ENCODE measurements at places on chromosomes 7 and 10. TPM values are rescaled to one million over a fixed set of nuclear protein-coding genes. Genes with fewer than 3 reads are reported as not detected.

- no peak for DNase-seq
These were observed 37.2 kb downstream of the IKZF1 start for GRCh38 chr7:50341724-50342123.

Gene C10orf90
- 89.9 TPM for total RNA-seq

DNA sequence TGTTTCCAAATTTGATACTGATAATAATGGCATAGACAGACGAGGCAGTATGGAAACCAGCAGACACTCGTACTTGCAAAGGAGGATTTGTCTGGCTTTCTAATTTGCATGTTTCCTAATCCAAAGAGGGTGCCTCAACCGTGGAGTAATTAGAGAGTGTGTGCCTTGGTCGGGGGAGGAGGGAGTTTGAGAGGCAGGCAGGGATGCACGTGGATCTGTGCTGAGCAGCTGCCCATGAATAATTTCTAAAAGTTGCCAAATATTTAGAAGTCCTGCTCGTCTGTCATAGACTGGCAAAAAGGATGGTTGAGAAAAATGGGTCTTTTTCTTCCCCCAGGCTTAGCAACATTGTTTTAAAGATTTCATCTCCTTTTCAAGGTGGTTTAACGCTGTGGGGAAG lies 69.4 kb downstream of the PTPRE start:
- no peak for DNase-seq

- no peak for DNase-seq
These were observed 24.2 kb downstream of the LYZL1 start for GRCh38 chr10:29313071-29313470.

GRCh38 chr7:142835487-142835886 lies 19.4 kb upstream of the EPHB6 start:
- no peak for DNase-seq

DNA sequence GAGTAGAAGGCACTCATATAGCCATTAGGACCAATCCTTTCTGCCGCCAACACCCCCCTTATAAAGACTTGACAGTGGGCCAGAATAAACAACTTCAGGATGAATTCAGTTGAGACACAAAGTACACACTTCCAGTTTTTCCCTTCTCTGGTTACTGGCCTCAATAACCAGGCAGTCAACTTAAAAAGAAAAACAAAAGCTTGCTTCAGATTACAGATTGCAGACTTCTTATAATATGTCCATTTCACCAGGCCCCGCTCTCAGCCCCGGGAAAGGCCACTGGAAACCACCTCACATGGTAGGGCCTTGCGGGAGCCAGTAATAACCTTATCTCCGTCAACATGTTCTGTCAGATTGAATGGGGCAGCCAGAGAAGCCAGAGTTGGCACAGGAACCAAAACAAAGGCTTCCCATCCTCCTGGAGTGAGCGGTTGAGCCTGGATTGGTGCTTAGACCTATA lies 108.8 kb downstream of the EGFR start:
- DNase-seq, result no peak

- no peak for DNase-seq
These were observed 6.0 kb upstream of the SGPL1 start for GRCh38 chr10:70809726-70810125.

DNA sequence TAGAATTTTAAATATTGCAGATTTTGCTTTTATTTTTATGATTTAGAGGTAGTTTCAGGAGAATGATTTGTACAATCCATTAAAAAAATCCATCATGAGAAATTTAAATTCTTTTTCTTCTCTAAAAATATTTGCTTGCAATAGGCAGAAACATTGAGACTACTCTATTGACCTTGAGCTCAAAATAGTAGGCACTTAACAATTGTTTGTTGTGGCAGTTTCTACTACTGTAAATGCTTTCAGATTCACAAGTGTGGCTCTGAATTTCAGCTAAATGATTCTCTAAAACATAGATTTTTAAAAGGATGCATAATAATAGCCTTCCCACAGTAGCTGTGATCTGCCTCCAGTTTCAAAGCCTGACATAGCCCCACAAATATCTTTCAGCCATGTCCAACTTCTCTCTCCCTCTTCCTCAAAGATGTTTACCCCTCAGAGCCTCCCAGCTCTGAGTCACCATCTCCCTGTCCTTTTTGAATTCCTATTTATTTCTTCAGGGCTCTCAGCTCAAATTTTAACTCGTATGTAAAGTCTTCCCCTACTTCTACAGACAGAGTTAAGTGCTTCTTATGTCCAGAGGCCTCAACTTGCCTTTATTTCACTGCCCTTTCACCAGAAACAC lies 160.5 kb downstream of the AOAH start:
- no peak for DNase-seq

Gene FOXI2
- not detected for total RNA-seq

Gene PIP
- total RNA-seq, result not detected

GRCh38 chr7:30078280-30078679 lies 50.1 kb downstream of the PLEKHA8 start:
- no peak for DNase-seq

GRCh38 chr10:51675088-51675487 lies 24.3 kb downstream of the CSTF2T start:
- no peak for DNase-seq

GRCh38 chr10:93672890-93673289 lies 29.5 kb downstream of the FRA10AC1 start:
- DNase-seq, result no peak

Gene SHLD2
- 32.6 TPM for total RNA-seq

DNA sequence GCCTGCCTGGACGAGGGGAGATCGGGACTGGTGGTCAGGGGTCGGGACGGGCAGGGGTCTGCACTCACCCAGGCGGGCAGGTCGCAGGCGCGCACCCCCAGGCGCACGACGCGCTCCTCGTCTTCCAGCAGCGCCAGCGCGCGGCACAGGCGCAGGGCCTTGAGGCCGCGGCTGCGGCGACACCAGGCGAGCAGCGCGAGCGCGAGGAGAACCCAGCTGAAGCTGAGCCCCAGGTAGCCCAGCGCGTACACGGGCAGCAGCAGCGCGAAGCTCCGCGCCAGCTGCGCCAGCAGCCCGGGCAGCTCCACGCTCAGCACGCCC lies 328 bp downstream of the ESYT2 start:
- DNase-seq, result peak; percentile 69

- DNase-seq, result no peak
These were observed 451.5 kb downstream of the PLXDC2 start for GRCh38 chr10:20267734-20268133.
